Right cardiac atrium (tissue), 5 donors: ENCODE measurements at places on chromosomes 4 and X.

DNA sequence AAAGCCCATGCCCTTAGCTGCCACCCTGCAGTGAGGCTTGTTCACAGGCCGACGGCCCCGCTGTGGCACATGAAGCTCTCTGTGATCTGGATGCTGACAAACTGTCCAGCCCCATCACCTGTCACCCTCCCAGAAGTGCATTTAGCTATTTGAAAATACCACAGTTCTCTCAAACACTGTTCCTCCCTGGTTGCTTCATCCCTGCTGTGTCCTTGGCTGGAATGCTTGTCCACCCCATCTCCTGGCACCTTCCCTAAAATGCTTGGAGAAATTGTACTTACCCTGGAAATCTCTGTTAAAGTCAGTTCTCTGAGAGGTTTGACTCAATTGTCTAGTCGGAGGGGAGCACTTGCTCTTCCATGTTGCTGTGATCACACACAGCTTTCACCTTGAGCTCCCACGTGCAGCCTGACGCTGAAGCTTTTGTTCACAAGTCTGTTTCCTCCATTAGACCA lies 10.1 kb downstream of the SYNPO2 start:
- DNase-seq, result peak; percentile 34

- DNase-seq, result no peak
Measured at GRCh38 chr4:146381263-146381872, 140.4 kb downstream of the SLC10A7 start.

GRCh38 chr4:35559559-35560365 lies 684.6 kb downstream of the ARAP2 start:
- DNase-seq, result no peak

GRCh38 chr4:141614878-141615586 lies 21.4 kb upstream of the IL15 start:
- no peak for DNase-seq

DNA sequence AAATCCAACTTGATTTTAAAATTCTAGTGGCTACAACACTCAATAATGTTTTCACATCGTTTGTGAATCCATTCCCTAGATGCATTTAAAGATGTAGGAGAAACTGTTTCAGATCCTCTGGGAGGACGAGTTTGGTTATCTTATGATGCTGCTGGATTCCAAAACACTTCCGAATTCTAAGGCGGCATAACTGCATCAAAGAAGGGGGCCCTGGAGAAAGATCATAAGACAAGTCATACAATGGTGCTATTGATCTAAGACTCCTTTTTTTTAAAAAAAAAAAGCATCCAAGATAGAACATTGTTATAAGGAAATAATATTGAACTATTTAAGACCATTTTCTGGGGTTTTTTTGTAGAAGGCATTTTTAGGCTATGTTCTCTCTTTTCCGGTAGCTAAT lies 25.5 kb downstream of the ASB9 start:
- no peak for DNase-seq

DNA sequence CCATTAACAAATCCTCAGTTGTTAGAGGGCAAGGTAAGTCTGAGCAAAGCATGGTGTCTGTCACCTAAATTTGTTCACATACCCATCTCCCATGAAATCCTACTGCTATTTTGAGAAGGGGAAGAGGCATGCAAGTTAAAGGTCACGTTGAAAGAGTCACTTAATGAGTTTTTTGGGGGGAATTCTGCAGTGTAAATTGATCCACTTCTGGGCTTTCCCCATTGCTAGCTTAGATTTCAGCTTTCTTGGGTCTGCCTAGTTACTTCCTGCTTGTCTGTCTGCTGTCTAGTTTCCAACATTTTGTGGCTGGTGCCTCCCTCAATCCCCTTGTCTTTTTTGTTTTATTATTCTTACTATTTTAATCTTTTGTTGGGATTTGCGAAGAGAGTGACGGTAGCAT lies 32.0 kb downstream of the CEP135 start:
- no peak for DNase-seq

DNA sequence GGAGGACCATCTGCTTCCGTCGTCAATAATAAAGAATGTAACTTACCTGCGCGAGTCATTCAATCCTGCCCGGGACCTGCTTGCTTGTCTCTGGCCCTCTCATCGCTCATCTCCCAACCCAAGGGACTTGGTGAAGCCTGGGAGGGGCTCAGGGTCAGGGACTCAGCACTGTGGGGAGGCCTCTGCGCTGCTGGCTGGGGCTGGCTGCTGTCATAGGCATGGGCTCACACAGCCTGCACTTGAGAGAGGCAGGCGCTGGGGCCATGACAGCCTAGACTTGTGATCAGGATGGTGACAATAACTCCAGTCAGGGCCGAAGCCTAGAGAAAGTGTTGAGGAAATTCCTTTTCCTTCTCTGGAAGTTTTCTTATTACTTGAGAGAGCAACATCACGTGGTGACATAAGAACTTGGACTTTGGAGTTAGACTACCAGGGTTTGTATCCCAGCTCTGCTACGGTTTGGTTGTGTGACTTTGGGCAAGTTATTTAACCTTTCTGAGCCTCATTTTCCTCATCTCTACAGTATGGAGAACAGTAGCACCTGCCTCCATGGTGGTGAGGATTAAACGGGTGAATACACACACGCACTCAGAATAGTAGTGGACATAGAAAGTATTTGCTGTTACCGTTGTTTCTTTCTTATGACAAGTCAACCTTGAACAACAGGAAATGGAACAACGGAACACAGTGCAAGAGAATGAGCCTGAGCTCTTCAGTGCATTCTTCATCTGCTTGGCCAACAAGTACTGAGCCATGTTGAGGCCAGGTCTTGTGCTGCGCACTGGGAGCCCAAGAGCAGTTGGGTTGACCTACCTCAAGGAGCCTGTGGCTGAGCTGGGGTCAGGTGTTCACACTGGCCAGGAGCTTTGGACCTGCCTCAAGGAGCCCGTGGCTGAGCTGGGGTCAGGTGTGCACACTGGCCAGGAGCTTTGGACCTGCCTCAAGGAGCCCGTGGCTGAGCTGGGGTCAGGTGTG lies 60.5 kb downstream of the TBC1D14 start:
- DNase-seq, result no peak

DNA sequence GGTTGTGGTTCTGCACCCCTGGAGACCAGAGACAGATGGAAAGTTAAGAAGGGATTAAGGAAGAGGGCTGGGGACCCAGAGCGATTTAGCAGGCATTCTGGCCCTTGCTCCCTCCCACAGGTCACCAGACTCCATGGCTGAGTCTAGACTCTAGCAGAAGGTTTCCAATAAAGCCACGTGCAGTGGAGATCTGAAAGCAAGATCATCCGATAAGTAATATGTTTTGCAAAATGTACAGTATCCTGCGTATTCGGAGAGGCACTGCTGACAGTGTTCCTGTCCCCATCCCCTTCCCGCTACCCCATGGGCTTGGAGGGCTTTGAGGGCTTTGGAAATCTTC lies 531 bp upstream of the GPRIN3 start:
- DNase-seq, result no peak

- DNase-seq, result no peak
Measured at GRCh38 chrX:151393514-151393913, 3.5 kb upstream of the VMA21 start.

DNA sequence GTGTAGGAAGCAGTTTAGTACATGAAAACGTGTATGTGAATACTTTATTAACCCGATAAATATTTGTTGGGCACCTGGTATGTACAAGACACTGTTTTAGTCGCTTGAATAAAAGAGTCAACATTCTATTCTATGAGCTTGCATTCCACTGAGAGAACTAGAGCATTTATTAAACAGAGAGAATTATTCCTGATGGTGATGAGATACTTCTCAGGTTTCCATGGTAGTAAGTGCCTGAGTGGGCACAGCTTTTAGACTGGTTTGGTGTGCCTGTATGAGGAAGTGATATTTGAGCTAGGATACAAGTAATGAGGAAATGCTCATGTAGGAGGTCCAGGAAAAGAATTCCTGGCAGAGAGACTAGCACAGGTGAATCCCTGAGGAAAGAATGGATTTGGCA lies 94.2 kb downstream of the ATP10D start:
- no peak for DNase-seq

- DNase-seq, result no peak
Measured at GRCh38 chr4:112402098-112402497, 104.9 kb downstream of the ALPK1 start.

DNA sequence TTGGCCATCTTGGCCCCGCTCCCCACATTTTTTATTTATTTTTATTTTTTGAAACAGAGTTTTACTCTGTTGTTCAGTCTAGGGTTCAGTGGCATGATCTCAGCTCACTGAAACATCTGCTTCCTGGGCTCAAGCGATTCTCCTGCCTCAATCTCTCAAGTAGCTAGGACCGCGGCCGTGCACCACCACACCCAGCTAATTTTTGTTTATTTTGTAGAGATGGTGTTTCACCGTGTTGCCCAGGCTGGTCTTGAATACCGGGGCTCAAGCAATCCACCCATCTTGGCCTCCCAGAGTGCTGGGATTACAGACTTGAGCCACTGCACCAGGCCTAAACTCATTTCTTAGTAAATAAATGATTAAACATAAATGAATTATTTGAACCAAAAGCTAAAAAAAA lies 322.0 kb upstream of the LCORL start:
- DNase-seq, result no peak

- DNase-seq, result no peak
Measured at GRCh38 chr4:175988511-175988910, 77.1 kb upstream of the WDR17 start.

GRCh38 chr4:19063662-19064061 lies 1042.1 kb upstream of the LCORL start:
- no peak for DNase-seq

GRCh38 chr4:109764789-109765402 lies 35.0 kb upstream of the PLA2G12A start:
- no peak for DNase-seq

DNA sequence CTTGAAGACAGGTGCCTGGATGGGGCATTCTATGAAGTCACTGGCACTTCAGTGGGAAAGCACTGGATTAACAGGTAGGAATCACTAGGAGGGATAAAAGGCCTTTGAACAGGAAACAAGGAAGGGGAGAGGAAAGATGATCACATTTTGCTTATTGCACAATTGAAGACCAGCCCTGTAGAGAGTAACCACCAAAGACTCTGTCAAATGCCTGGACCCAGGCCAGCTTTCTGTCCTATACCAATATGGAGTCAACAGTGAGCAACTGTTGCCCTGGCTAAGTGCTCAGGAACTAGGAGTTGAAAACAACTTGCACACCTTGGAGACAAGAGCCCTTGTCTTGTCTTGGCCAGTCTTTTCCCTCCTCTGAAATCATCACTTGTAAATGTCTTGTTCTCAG lies 14.1 kb upstream of the RTL3 start:
- DNase-seq, result peak; percentile 21

DNA sequence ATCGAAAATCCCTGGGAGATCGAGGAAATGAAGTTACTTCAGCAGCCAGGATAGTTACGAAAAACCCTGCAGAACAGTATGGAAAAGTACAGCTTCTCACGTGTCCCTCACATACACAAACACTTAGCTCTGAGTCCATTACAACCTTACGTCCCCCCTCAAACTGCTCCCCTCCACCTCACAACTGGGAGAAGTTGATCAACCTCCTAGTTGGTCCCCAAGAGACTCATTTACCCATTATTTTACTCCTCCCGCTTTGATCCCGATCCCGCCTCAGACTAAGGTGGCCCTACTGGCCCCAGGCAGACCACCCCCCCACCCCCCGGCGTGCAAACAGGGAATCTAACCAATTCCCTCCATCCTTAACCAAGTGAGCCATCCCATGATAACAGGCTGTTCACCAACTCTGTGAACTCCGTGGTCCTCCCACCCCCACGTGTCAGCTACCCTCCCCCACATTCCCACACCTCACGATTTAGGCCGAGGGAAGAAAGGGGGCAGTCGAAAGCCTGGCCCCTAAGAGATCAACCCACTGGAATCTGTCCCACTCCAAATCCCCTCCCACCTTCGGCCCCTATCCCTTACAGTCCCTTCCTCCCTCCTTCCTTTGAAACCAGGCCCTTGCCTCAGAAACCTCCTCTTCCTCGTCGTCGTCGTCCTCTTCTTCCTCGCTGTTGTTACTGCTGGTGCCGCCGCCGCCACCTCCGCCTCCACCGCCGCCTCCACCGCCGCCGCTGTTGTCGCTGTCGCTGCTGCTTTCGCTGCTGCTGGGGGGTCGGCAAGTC lies 755 bp downstream of the ANKRD17 start:
- DNase-seq, result peak; percentile 68

- peak; percentile 68 for DNase-seq
Measured at GRCh38 chr4:85760511-85760910, 285.6 kb downstream of the ARHGAP24 start.

- no peak for DNase-seq
Measured at GRCh38 chrX:49748211-49748956, 52.6 kb upstream of the PAGE1 start.

- DNase-seq, result peak; percentile 42
Measured at GRCh38 chr4:23237771-23238170, 545.0 kb downstream of the GBA3 start.

GRCh38 chr4:149465955-149466354 lies 349.7 kb downstream of the IQCM start:
- no peak for DNase-seq

GRCh38 chr4:65344278-65344825 lies 325.9 kb downstream of the EPHA5 start:
- DNase-seq, result no peak

- DNase-seq, result no peak
Measured at GRCh38 chr4:41122775-41123174, 91.6 kb downstream of the APBB2 start.

DNA sequence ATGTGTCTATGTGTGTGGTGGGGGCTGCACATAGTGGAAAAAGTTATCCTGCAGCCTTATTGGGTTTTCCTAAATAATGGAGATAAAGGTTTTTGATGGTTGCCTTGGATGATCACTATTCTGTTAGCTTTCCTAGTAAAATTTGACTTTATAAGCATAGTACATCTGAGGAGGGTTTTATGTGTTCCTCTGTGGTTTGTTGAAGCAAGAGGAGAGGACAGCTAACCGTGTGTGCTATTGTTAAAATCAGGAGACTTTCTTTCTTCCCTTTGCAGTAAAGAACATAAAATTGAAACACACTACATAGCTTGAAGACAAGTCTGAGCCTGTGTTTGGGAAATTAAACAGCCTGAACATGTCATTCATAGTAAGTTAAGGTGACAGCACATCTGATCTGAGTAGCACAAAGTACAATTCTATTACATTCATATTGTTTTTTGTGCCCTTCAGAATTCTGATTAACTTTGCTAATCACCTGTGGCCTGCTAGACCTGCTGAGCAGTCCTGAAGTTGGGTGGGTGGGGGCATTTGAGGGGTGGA lies 36.8 kb downstream of the C4orf51 start:
- no peak for DNase-seq

DNA sequence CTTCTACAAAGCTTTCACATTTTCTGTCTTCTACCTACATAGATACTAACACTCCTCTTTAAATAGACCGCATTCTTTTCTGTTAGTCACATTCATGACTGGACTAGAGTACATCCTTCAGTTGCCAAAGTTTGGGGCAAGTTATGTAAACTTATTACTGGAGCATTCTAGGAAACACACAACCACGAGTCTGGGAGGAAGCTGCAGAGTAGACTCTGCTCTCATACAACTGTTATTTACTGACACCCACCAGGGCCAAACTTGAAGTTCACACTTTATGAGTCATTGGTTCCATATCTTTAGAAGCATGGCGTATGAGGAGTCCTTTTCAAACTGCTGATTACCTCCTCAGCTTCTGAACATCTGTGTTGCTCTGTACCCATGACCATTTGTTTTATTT lies 87.0 kb downstream of the RNF150 start:
- DNase-seq, result no peak

GRCh38 chr4:152106113-152106763 lies 345.4 kb upstream of the GATB start:
- DNase-seq, result peak; percentile 72
